T-helper 17 cell (primary cell): ENCODE measurements at places on chromosomes 11 and 22.

GRCh38 chr11:45106440-45106839 is 40.0 kb upstream of the PRDM11 start:
- DNase-seq, result no peak

- no peak for DNase-seq
Observed at GRCh38 chr11:373716-374551, 4.6 kb downstream of the B4GALNT4 start.

DNA sequence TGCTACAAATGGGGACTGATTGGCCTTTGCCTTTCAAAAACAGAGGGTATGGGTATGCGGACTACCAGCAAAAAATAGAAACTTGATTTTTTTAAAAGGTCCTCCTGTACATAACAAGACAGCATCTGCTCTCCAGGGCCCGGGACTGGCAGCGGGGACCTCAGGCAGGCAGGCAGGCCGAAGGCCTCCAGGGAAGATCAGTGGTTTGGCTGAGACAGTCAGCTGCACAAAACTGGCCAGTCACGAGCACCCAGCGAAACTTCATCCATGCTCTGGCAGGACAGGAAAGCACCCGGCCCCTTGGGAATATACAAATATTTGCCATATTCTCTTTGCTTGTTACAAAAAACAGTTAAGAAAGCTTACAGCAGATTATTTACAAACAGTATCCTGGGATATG is 11.0 kb downstream of the RPL27A start:
- DNase-seq, result no peak

GRCh38 chr11:31509051-31509428 is 382 bp downstream of the IMMP1L start:
- DNase-seq, result no peak
